ENCODE measurements at places on chromosomes 3 and 15. TPM values are rescaled to one million over a fixed set of nuclear protein-coding genes. Genes with fewer than 3 reads are reported as not detected.

DNA sequence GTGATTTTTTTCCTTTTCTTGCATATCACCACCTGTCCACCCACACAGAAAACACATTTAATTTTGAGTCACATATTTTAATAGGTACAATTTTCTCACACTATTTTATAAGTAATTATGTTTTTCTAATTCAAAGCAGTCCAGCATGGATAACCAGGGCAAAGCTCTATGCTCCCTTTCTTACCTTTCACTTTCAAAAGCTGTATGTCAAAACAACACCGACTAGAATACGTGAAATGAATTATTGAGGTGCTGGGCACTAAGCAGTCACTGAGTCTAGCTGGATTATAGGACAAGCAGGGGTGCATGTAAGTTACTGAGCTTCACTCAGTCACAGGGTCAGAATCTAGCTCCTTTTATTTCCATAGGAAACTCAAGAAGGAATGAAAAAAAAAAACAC, 60.6 kb downstream of the LSAMP start:
- no peaks in the 10 kb centered on the region for H3K27me3 ChIP-seq
- H3K36me3 ChIP-seq = no peaks in the 10 kb centered on the region
- no peak for DNase-seq
- no peak overlapping the region for H3K27ac ChIP-seq

- no peak for DNase-seq
- no peaks in the 10 kb centered on the region for H3K36me3 ChIP-seq
- peaks cover 10% of the 10 kb centered on the region for H3K27me3 ChIP-seq
- H3K4me1 ChIP-seq = no peaks in the 10 kb centered on the region
- no peak overlapping the region for H3K4me3 ChIP-seq
- H3K27ac ChIP-seq = no peak overlapping the region
Measured at GRCh38 chr3:117398141-117398899, 688.7 kb downstream of the TUSC7 start.

GRCh38 chr3:14158370-14158769, 20.0 kb downstream of the XPC start:
- no peaks in the 10 kb centered on the region for H3K27me3 ChIP-seq
- peaks cover 98% of the 10 kb centered on the region for H3K36me3 ChIP-seq

The AMT gene
- 36.5 TPM for total RNA-seq

The KNG1 gene
- total RNA-seq = 0.36 TPM

Measured in heart right ventricle (tissue), 16 donors.